ENCODE measurements at places on chromosomes 12 and 14.
A peak's percentile ranks its signal among the peaks of the same experiment; 100 is the strongest.

- DNase-seq: no peak
These were observed 18.1 kb downstream of the NUAK1 start for GRCh38 chr12:106120519-106121105.

DNA sequence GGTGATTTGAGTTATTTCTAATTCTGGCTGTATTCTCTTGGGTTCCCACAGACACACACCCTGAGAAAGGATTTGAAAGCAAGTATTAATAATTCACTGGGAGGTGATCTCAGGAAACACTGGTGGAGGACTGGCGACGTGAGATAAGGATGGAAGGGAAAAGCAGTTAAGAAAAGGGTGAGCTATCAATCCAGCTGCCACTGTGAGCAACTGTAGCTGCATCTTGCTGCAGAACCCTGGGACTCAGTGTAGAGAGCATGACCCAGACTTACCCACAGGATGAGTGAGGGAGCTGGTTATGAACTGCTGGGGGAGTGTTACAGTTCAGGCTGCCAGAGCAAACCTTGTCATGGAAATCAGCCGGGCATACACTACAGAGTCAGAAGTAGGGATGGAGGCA, 71.9 kb downstream of the RESF1 start:
- no peak for DNase-seq

DNA sequence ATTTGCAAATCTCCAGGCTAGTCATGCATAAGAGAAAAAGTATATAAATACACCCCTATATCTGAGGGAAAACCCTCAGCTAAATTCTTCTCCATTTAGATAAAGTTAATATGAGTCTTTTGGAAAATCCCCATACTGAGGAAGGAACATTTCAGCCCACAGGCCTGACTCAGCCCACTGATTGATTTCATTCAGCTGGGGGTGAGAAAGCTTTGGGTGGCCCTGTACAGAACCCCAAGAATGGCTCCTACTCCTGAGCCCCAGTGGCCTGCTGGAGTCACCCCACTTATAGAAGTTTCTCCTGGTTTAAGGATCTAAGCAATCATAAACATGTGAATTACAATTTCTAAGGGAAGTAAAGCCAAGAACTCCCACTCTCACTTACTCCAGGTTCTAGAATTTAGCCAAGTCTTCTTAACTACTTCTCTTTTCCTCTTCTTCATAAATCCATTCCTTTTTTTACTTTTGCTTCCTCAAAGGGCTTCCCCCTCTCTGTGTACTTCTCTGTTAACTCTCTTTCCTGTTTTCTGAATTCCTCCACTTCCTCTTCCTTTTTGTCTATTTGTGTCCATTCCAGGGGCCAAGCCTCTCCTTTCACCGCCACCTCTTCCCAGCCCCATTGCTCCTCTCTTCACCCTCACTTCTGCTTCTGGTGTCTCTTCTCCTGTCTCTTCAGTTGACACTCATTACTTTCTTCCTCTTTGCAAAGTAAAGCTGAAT, 21.0 kb downstream of the RTN1 start:
- no peak for DNase-seq

- DNase-seq: no peak
These were observed 60.3 kb downstream of the AVPR1A start for GRCh38 chr12:63090716-63091115.

- DNase-seq: no peak
These were observed 340.2 kb downstream of the LRIG3 start for GRCh38 chr12:58580095-58580494.

DNA sequence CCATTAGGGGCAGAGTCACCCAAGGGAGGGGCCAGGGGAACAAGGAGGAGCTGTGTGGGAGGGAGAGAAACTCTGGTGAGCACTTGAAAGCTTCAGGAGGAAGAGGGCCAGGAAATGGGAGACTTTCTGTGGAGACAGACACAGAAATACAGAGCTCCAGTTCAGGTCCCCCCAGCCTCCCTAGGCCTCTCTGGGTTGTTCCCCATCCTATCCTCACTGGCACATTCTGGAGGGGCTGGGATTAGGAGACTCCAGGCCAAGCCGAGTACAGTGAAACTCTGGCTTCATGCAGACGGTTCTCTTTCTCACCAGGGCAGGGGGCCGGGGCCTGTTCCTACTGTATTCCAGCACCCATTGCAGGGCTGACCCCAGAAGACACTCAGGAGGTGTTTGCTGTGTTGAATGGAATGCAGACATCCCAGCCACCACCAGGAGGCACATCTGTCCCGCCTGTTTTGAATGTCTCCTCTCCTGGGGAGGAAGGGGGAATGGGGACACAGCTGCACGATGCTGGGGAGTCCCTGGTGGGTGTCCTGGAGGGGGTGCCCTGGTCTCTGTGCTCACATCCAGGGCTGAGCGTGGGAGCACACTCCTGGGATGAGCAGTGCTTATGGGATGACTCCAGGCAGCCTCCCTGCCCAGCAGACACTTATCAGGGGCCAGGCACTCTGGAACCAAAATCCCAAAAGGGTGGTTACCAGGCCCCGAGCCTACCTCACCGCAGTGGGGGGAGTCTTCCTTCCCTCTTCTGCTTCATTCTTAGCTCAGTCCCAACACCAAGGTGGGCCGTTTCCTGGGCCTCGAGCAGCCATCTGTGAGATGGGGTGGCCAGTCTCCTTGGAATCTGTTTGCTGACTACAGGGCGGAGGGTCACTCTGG, 5.5 kb upstream of the KRT84 start:
- no peak for DNase-seq

DNA sequence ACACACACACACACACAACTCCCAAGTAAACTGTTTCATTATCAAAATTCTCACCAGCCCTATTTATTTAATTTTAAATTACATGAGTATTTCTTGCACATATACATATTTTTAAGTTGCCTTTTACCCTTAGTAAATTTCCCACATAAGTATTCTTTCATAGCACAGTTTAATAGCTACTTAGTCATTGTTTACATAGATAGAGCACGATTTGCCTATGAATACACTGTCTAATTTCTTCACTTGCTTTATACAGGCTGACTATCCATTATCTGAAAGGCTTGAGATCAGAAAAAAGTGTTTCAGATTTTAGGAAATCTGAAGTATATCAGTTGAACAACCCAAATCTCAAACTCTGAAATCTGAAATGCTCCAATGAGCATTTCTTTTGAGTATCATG, 30.9 kb downstream of the NIN start:
- DNase-seq: no peak

DNA sequence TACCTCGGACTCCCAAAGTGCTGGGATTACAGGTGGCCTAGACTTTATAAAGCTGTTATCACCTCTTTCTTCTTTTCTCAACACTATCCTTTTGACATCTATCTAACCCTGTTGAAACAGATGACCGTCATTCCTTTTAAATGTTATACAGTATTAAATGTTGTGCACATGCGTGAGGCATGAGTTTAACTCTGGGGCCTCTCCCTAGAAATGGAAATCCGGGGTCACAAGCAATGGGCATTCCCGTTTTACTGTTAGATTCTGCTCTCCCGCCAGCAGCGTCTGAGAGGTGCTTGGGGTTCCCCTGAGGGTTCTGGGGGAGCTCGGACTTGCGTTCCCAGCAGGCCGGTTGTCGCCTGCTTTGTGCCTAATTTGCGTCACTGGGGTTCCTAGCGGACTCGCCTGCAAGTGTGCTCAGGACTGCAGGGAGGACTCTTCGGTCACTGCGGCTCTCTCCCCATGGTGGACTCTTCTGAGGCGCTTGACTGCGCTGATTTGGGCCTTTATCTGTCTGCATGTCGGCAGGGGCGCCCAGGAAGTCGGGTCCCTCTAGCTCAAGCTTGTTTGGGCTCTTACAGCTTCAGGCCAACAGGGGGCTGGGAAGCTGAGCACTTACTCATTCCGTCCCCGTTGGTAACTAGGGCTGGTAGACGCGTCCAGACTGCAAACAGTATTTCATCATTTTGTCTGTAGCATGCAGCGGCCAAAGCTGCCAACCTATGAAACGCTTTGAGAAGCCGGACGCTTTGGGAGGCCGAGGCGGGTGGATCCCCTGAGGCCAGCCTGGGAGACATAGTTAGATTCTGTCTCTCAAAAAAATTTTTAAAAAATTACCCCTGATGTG, 1.2 kb upstream of the RAN start:
- peak; percentile 37 for DNase-seq

- DNase-seq: no peak
These were observed 206.8 kb downstream of the NUAK1 start for GRCh38 chr12:105931762-105932570.

GRCh38 chr14:96824283-96824682, 27.1 kb downstream of the VRK1 start:
- DNase-seq: no peak

- DNase-seq: no peak
These were observed 329.5 kb downstream of the RPL10L start for GRCh38 chr14:46322076-46322475.

All from activated T-cell treated with anti-CD3 and anti-CD28 coated beads for 1 hour (primary cell).